ENCODE measurements at places on chromosomes 6 and 20.
A peak's percentile ranks its signal among the peaks of the same experiment; 100 is the strongest.

DNA sequence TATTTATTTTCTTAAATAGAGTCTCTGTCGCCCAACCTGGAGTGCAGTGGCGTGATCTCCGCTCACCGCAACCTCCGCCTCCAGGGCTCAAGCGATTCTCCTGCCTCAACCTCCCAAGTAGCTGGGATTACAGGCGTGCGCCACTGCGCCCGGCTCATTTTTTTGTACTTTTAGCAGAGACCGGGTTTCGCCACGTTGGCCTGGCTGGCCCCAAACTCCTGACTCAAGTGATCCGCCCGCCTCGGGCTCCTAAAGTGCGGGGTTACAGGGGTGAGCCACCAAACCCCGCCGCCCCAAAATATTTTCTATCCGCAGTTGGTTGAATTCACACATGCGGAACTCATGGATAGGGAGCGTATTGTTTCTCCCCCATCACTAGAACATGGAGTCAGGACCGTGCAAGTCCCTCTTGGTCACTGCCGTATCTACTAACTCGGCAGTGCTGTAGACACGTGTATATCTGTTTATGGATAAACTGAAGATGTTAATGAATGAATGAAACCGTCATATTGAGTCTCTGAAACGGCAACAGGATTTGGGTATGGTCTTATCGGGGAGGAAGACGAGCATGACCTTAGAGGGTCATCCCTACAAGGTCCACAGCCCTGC, 904 bp downstream of the MKKS start:
- DNase-seq, result no peak

GRCh38 chr20:48740292-48740649, 87.5 kb downstream of the PREX1 start:
- DNase-seq, result no peak

GRCh38 chr20:59656417-59656816, 52.1 kb downstream of the PHACTR3 start:
- DNase-seq, result no peak

DNA sequence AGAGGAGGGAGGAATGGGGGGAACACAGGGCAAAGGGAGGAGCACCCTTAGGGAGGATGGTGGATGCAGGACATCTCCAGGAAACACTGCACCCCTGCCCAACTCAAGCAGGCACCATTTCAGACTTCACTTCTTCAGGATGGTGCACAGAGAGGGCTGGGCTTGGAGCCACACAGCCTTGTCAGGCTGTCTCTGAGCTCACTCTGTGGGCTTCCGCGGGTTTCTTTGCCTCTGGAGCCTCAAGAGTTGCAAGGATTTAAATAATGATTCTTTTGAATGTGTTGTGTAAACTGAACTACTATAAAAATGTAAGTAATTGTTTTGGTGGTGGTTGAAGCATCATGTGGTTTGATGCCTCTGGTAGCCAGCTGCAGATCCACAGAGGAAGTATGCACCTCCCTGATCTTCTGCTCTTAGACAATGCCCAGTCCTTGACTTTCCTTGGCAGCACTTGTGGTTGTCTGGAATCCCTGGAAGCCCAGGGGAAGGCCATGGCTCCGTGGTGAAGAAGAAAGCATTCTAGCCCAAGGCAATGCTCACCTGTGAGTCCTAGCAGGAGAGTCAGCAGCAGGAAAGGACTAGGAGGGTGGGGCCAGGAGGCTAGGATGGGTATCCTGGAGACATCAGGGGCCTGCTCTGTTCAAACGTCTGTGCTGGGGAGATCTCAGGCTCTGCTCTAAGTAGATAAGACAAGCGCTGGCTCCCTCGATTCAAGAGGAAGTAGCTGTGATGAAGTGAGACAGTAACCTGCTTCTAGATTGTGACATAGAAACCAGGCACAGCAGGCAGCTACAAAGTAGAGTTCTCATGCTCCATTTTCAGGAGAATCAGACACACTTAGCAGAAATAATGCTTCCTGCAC, 50.2 kb upstream of the SIRPG start:
- DNase-seq, result no peak

DNA sequence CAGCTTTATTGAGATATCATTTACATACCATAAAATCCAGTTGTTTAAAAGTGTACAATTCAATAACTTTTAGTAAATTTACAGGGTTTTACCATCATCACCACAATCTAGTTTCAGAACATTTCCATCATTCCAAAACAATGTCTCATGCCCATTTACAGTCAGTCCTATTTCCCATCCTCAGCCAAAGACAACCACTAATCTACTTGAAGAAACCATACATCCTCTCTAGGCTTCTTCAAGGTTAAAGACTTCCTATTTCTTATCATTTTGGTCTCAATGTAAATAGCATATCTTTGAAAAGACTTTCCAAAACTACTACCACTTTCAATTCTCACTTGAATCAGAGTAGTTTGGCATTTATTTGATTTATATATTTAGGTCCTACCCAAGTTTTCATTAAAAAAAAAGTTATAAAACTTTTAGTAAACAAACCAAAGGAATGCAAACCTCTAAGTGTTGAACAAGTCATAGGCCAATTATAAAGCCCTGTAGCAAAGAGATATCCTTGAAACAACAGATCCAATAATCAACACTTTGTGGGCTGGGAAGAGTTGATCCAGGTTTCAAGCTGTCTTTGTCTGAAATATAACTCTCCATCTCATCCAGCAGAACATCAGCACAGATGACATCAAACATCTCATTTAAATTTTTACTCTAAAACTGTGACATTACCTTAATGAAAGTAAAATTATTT, 211.3 kb upstream of the RUNX2 start:
- DNase-seq, result no peak

DNA sequence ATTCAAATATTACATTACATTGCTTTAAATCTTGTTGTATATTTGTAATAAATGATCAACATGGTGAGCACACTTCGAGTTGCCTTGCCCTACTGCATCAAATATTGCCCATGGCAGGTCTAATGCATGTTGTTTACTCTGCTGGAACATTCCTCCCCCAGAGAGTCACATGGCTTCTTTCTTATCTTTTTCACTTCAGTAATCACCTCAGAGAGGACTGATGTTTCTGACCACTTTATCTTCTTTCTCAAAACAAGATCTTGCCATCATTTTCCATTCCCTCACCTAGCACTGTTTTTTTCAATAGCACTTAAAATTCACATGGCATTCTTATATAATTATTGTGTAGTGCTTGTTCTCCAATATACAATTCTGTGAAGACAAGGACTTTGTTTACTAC, 243.5 kb upstream of the THEMIS start:
- DNase-seq, result no peak

GRCh38 chr20:16191496-16191895, 381.8 kb downstream of the KIF16B start:
- no peak for DNase-seq

DNA sequence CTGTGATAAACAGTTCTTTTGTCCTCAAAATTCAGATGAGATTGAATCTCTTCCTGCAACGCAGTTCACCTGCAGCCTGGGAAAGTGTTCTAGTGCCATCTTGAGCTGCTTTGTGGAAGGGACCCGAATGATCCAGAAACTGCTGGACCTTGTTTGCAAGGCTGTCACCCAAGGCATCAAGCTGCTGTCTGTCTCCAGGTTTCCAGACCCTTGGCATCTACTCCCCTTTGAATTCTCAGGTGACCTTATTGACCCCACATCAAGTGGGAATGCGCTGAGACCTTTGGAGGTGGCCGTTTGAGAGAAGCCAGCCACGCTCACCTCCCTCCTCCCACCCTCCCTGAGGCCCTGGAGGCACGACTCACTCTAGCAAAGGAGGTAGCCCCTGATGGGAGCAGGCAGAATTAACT, 112.5 kb downstream of the EDN3 start:
- DNase-seq, result no peak

GRCh38 chr6:119480961-119481497, 131.5 kb upstream of the MAN1A1 start:
- DNase-seq, result no peak

GRCh38 chr6:1063671-1064355, 248.1 kb upstream of the FOXQ1 start:
- DNase-seq, result no peak

DNA sequence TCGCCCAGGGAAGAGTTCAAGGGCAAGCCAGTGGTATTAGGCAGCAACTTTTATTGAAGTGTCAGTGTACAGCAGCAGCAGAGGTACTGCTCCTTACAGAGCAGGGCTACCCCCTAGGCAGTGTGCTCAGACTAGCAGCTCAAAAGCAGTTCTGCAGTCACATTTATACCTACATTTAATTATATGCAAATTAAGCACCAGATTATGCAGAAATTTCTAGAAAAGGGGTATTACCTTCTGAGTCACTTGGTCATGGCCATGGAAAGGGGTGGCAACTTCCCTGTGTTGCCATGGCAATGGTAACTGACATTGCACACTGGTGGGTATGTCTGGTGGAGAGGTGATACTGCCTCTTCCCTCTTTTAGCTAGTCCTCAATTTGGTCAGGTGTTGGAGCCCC, 2.1 kb upstream of the ZKSCAN4 start:
- no peak for DNase-seq

GRCh38 chr20:29690274-29690673, 1567.2 kb upstream of the DEFB115 start:
- no peak for DNase-seq

DNA sequence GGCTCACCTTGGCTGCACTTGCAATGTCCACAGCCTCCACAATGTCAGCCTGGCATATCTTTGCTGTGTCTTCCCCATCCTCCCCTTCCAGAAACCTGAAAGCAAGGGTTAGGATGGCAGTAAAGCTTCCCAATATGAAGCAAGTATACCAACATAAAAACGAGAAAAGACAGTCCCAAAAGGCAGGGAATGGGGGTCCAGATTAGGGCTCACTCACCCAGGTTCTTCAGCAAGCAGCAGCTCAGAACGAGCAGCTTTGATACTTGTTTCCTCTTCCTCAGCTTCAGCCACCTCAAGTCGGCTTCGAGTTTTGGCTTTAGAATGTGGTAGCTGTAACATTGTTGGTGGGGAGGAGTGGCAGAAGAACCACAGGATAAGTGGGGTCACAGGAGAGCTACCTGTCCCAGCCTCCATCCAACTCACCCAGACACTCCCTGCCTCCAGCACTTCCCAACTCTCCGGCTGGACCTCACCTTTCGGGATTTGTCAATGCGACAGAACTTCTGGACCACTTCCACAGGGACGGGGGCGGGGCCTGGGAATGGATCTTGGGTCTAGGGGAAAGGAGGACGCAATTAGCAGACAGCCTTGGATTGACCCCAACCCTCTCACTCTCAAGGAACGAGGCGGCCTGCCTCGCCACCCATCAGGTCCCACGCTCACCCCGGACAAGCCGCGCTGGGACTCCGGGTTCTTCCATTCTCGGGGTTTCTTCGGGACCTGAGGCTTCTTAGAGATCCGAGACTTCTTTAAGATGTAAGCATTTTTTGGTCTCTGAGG, 708 bp downstream of the WDR46 start:
- no peak for DNase-seq

- DNase-seq, result peak; percentile 62
These were observed 78.7 kb upstream of the BTN3A2 start for GRCh38 chr6:26286168-26286877.

- DNase-seq, result no peak
These were observed 3.5 kb upstream of the TFAP2A start for GRCh38 chr6:10418361-10418861.

DNA sequence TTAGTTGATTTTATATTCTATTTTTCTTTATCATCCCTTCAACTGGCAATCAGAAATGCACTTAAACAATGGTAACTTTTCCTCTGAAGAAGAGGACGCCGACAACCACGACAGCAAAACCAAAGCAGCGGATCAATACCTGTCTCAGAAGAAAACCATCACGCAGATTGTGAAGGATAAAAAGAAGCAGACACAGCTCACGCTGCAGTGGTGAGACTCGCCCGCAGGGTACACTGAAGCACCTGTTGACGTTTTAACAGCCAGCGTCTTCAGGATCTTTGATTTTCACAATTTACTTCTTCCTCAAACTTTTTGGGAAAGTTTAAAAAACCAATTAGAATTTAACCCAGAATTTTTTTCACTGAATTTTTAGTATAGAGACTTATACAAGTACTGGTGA, 701 bp downstream of the RFX6 start:
- DNase-seq, result no peak

DNA sequence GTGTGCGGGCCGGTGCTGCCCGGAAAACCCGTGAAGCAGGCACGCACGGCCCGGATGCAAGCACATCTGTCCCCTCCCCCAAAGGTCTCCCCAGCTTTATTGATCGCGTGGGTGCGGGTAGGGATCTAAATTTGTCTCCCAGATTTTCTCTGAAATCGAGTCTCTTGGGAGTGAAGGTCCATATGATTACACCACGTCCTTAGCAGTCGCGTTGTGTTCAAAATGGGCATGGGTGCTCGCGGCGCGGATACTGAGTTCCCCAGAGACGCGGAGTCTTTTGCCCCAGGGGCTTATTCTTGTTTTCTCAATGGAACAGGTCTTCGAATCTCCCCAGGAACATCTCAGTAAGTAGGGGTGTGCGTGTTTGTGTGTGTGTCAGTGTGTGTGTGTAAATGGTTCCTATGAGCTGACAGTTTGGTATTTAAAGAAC, 2.8 kb upstream of the ZNF292 start:
- no peak for DNase-seq

- no peak for DNase-seq
These were observed 37.5 kb downstream of the MAP3K5 start for GRCh38 chr6:136754820-136755219.

GRCh38 chr6:95866732-95867131, 149.0 kb upstream of the FUT9 start:
- no peak for DNase-seq

GRCh38 chr6:131382631-131383030, 190.4 kb upstream of the ARG1 start:
- no peak for DNase-seq

- no peak for DNase-seq
These were observed 341.4 kb downstream of the PLCB1 start for GRCh38 chr20:8473459-8473858.

DNA sequence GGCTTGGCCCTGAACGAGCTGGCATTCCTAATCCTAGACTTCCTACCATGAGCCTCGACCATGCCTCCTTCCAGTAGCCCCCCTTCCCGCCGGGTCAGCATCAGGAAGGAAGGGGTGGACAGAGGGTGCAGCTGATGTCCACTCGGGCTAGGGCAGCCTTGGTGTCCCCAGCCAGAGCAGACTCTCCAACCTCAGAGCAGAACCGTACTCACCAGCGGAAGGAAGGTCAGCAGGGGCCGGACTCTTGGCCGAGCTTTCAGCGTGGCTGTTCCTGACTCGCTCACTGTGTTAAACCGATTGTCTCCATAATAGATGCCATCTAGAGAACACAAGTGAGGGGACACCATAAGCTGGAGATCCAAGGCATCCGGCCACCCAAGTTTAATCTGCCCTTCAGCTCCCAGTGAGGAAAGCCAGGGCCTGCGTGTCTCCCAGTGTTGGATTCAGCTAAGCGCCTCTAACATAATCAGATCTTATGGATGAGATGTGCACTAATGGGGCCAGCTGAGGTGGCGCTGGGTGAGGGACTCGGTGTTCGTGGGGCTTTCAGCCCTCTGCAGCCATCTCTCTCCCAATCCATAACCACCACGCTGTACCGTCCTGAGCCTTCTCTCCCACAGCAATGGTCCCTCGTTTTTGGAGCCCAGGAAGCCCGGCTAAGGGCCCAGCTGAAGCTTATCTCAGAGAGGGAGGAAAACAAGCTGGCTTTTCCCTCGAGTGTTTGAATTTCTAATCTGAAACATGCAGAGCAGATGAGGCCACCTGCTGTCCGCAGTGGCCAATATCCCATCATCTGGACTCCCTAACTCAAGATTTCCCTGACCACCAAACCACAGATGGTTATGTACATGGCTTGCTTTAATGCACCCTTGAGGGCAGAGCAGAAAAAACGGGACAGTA, 13.7 kb downstream of the C6orf132 start:
- DNase-seq, result no peak

- no peak for DNase-seq
These were observed at the start of gene FAM83B for GRCh38 chr6:54846243-54846856. Gene FAM83B (plus strand): TSS chr6:54846771. CDS start chr6:54870247, 23,476 bp downstream.

GRCh38 chr6:84943905-84944304, 179.5 kb upstream of the TBX18 start:
- no peak for DNase-seq

- DNase-seq, result no peak
These were observed 121.0 kb downstream of the QRSL1 start for GRCh38 chr6:106750142-106750918.

Data from stimulated activated CD4-positive, alpha-beta T cell treated with anti-CD3 and anti-CD28 coated beads, TNF-alpha, amount 100 ng/mL, for 4 hours (primary cell).